ENCODE measurements at places on chromosomes 13 and 19. TPM values are rescaled to one million over a fixed set of nuclear protein-coding genes. Genes with fewer than 3 reads are reported as not detected.

ZNF677 gene
- not detected for total RNA-seq

CALR3 gene
- not detected for total RNA-seq

C19orf33 gene
- total RNA-seq: 705 TPM

ZNF284 gene
- 0.50 TPM for total RNA-seq

ZIC2 gene
- total RNA-seq: 8.1 TPM

All from A549 treated with ZK216348 at 1 μM for 4 hours (cell line).